ENCODE measurements at places on chromosomes 7 and 10.

DNA sequence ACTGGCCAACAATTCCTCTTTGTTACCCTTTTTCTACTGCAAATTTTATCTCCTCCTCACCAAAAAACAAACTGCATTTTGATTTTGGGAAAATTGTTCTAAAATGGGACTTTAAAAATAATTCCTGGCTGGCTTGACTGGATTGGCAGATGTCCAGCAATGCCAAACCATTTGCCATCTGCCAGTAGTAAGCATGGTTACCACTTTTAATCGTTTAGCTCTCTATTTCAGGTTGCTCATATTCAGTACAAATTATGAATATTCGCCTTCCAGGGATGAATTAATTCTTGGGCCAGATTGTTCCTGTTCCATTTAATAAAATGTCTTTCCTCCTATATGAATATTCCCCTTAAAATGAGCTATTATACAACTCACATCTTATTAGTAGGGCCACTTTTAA lies 35.7 kb downstream of the SMNDC1 start:
- DNase-seq, result no peak

- no peak for DNase-seq
These were observed 13.8 kb downstream of the UBE2D1 start for GRCh38 chr10:58348571-58349033.

DNA sequence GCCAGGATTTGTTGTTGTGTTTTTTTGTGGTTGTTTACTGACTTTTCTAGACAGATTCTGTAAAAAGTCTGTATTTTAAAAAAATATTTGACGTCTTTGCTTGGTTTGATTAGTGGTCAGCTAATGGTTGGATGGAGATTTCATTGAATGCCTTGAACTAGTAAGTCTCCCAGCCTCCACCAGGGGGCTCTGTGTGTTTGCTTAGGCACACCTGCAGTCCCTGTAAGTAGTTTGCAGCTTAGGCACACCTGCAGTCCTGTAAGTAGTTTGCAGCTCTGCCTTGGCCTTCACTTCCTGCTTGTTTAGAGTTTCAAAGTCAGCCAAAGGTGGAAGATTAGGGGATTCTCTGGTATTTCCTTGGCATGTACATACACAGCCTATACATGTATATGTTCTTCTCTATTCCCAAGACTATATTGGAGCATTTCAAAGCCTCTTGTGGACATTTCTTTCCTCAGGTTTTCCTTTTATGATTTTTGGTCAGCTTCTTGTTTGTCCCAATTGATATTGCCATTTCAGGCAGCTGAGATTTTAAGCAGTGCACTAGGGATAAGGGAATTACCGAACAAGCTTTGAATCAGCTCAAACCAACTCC lies 101.6 kb downstream of the CCSER2 start:
- peak; percentile 40 for DNase-seq

DNA sequence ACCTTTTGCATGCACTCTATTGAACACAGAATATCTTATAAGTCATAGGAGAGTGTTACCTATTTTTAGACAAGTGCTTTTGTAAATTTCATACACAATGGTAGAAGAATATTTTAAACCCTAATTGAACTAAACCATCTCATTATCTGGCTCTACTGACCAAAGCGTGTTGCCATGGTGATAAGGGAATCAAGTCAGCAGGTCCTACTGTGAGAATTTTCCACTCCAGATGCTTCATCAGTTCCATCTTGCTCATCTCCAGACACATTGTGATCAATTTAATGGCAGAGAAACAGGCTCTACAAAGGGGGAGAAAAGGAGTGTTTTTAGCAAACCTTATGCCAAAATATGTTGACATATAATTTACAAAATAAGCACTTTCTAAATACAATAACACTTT lies 621.9 kb upstream of the GHITM start:
- no peak for DNase-seq
